ENCODE measurements at places on chromosomes 12 and 14.

DNA sequence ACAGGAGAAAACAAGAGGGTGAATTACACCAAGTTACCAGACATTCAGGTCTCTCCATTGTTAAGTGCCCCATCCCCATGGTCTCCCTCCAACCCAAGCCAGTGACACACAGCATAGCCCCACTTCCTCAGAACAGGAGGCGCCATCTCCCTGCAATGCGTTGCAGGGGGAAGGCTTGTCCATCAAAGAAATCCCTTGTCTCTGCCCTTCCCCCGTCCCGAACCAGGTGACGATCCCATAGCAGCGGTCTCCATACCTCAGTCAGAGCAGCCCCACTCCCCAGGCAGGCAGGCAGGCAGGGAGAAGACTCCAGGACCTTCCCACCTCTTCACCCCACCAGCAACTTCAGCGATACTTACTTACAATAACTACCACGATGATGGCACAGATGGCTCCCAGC, 5.9 kb downstream of the VAMP1 start:
- DNase-seq: no peak

DNA sequence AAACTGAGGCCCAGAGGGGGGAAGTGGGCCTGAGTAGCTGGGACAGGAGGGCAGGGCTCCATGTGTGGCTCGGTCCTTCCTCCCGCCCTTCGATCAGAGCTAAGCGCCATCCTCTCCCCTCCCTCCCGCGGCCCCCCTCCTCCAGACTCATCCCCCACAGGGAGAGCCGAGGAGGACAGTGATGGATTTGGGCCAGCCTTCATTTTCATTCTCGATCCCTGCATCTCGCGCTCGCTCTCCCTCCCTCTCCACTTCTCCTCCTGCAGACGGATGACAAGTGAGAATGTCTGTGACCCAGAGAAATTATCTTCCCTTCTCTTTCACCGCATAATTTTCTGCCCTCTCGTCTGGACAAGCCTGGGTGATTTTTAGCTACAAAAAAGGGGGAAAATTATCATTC, 183.3 kb downstream of the RBM19 start:
- no peak for DNase-seq

DNA sequence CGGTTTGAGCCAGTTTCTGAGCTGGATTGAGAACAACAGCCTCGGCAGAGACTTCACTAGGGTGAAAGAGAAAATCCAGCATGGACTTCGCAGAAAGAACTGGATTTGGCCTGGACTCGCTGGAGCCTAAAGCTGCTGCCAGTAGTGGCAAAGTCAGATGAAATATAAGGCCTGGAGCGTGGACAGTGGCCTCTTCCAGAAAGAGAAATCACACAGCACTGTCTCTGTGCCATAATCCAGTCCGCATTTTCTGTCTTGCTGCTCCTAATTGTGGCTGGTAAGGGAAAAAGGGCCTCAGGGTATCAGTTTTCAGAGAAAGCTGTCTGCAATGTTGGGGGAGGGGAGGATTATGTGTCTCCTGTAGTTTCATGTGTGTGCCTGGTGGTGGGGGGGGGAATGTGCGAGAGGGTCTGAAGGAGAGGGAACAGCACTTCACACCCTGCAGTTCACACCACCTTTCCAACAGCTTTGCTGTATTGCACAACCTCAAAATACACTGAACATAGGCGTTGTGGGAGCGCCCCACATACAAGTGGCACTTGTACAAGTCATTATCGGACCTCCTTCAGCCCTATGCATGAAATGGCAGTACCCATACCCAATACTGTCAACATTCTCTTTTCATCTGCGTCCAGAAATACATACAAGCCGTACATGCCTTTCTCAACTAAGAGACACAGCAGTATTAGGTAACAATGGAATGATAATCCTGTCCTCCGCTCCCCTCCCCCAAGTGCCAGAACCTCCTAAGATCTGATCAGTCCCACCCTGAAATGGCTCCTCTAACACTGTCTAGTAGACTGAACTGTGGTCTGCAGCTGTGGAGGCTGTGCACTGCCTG, 107.5 kb upstream of the ATF7IP start:
- peak; percentile 94 for DNase-seq

- DNase-seq: no peak
Measured at GRCh38 chr12:92363295-92364146, 217.9 kb upstream of the BTG1 start.

- no peak for DNase-seq
Measured at GRCh38 chr12:65612440-65612839, 211.8 kb upstream of the HMGA2 start.

DNA sequence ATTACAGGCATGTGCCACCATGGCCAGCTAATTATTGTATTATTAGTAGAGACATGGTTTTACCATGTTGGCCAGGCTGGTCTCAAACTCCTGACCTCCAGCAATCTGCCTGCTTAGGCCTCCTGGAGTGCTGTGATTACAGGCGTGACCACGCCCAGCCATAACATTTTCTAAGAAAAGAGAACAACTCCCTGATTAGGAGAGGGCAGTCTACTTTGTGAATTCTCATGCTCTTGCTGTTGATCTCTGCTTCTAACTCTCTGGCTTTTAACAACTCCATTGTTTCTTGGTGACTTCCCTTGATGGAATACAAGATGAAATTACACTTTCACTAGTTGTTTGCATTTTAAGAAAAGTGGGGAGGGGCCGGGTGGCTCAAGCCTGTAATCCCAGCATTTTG, 33.6 kb downstream of the SSH1 start:
- DNase-seq: no peak

- DNase-seq: no peak
Measured at GRCh38 chr12:7645395-7646177, 20.1 kb downstream of the APOBEC1 start.
